ENCODE measurements at places on chromosomes 16 and 17.

DNA sequence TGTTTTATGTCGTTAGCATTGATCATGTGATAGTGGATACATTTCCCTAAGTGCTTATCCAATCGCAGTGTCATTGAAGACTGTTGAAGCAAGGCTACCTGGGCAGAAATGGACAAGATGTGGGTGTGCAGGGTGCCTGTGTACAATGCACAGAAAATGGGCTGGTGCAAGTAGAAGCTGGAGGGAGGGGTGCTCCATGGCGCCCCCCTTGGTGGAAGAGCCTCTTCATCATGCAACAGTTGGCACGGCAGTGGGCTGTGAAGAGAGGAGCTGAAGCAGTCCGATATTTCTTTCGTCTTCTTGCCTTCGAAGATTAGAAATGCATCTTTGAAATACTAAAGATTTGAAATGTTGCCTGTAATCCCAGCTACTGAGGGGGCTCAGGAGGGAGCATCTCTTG lies 100.5 kb downstream of the PLCG2 start:
- no peak for DNase-seq

GRCh38 chr17:16304830-16305229 lies 48.4 kb downstream of the CENPV start:
- no peak for DNase-seq

DNA sequence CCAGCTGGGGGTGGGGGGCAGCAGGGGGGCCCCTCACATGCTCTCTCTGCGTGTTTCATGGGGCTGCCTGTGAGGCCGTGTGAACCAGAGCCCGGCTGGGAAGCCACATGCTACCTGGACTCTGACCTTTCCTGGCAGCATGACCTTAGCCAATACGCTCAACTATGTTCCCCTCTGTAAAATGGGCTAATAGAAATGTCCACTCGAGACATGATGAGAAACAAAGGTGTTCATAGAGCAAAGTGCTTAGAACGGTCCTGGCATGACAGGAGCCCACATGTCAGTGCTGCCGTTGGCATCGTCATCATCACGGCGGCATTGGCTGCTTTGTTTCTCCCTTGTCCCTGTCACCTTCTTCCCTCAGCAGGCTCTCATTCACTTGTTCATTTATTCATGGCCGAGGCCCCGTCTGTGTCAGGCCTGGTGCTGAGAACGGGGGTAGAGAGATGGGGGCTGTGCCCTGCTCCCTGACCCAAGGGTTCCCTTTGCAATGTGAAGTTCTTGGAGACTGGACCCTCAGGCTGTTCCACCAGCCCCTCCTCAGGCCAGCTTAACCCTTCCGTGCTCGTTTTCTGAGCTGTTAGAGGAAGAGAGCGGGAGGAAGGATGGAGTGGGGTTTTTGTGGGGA lies 291.4 kb downstream of the SEC14L1 start:
- DNase-seq: no peak

- no peak for DNase-seq
Measured at GRCh38 chr17:46733837-46734475, 84.5 kb downstream of the WNT3 start.

DNA sequence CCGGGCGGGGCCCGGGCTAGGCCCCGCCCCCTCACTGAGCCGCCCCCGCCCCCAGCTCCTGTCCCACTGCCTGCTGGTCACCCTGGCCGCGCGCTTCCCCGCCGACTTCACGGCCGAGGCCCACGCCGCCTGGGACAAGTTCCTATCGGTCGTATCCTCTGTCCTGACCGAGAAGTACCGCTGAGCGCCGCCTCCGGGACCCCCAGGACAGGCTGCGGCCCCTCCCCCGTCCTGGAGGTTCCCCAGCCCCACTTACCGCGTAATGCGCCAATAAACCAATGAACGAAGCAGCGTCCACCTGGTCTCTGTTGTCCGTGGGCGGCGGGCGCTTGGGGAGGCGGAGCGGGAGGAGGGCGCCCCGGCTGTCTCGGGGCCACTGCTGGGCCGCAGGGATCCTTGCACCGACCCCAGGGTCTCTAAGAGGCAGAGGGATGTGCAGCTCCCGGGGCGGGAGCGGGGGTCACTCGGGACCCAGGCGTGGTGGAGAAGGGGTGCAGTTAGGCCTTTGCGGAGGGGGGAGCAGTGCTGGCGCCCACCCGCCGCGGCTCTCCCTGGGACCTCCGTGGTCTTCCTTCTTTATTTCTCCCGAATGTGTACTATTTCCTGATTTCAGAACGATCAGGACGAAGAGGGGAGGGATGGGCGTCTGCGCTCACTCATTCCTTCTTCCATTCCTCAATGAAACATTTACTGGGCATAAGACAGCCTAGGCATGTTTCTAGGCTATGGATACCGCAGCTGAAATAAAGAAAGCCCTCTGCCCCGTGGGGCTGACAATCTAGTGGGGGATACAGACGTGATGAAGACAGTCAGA lies 2.0 kb downstream of the HBZ start:
- no peak for DNase-seq

DNA sequence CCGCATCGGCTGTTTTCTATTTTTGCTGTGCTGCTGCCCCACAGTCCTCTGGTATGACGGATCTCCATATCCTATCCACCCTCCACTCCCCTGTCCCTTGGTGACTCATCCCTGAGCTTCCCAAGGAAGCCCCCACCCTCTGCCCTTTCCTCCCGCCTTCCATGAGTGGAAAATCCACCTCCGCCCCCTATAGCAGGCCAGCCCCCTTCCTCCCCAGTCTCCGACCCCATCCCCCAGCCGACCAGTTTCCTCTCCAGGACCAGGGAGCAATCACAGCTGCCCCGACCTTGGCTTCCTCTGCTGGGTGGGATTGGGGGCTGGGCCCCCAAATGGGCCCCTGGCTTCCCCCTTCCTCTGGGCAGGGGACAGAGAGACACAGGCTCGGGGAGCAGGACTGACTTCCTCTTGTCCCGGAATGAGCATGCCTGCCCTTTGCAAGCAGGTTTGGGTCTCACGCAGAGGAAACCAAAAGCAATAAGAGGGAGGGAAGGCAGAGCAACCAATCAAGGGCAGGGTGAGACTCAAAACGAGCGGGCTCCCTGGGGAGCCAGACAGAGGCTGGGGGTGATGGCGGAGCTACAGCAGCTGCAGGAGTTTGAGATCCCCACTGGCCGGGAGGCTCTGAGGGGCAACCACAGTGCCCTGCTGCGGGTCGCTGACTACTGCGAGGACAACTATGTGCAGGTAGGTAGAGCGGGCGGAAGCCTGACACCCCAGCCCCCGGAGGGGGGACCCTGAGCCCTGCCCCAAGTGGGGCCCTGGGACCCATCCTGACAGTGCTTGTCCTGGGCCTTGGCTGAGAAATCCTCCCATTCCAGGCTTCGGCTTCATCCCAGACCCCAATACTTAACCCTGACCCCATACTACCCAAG lies at the start of the genes ABI3 and GNGT2:
Gene ABI3, plus strand, starts transcription at position 550 of the 872 bp plus-strand sequence. Its CDS starts 18 bp downstream, at position 568.
Gene GNGT2, minus strand, starts transcription at position 417 of the 872 bp plus-strand sequence. CDS start 3,152 bp downstream, outside the sequence.
- peak; percentile 49 for DNase-seq

GRCh38 chr16:56551796-56552738 lies 12.8 kb upstream of the MT4 start:
- no peak for DNase-seq

GRCh38 chr16:78789561-78789960 lies 690.1 kb downstream of the WWOX start:
- no peak for DNase-seq

DNA sequence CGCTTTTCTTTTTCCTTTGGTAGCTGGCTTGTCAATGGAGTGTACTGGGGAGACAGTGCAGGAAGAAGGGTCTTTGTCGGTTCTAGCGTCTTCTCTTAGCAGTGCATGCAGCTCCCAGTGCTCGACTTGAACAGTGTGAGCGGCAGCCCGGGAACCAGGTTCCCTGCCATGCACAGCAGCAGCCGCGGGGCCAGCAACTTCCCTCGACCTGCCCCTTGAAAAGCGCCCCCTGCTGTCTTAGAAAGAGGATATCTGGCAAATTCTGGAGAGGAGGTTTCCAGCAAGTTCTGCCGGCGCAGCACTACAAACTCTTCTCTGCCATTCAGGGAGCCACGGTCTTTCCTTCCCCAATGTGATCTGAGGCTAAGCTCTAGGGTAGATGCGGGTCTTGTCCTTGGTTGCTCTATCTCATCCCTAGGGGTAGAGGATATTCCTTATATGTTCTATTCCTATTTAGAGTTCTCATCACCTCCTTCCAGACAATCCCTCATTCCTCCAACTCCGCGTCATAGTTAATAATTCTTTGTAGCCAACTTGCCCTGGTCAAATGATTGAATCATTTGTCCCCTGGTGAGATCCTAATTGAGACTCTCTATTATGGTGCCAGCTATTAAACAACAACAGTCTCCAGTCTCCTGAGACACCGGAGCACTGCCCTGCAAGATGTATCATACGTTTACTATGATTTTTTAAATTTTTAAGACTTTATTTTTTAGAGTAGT lies 451.3 kb downstream of the PMP22 start:
- no peak for DNase-seq

- no peak for DNase-seq
Measured at GRCh38 chr16:84686707-84687298, 13.0 kb upstream of the USP10 start.

- DNase-seq: no peak
Measured at GRCh38 chr16:8893976-8894690, 12.0 kb downstream of the LITAFD start.

DNA sequence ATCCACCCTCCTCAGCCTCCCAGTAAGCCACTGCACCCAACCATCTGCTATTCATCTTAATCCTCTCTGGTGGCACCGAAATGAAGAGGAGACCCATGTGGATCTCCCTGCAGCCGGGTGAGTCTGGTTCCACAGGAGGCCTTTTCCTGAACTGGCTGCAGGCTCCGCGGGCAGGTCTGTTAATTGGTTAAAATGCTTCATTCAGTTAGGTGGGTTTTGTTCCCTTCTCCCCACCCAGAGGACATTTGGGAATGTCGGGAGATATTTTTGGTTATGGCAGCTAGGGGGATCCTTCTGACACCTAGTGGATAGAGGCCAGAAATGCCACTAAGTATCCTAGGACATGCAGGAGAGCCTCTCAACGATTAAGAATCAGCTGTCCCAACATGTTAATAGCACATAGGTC lies 16.7 kb downstream of the C16orf54 start:
- no peak for DNase-seq

DNA sequence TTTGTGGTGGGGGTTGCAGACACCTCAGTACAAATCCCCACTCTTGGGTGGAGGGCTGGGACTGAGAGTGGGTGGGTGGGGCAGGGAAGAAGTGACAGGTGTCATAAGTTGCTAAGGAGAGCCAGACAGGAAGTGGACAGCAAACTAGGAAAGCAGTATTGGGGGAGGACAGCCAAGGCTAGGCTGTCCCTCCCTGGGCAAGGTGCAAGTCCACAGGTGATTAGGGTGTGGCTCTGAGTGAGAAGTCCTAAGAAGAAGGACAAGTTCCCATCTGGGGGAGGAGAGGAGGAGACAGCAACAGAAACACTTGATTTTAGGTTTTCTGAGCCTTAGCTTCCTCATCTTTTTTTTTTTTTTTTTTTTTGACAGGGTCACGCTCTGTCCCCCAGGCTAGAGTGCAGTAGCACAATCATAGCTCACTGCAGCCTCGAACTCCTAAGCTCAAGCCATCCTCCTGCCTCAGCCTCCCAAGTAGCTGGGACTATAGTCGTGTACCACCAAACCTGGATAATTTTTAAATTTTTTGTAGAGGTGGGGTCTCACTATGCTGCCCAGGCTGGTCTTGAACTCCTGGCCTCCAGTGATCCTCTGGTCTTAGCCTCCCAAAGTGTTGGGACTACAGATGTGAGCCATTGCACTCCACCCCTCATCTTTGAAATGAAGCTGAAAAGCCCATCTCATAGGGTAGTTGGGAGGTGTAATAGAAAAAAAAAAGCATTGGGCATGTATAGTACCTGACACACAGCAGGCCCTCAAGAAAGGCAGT lies 2.5 kb downstream of the MAPK3 start:
- DNase-seq: no peak

- no peak for DNase-seq
Measured at GRCh38 chr16:54052271-54052670, 234.3 kb downstream of the IRX3 start.

GRCh38 chr17:38738686-38739085 lies 8.5 kb downstream of the CISD3 start:
- DNase-seq: no peak

GRCh38 chr16:51305337-51305736 lies 154.3 kb upstream of the SALL1 start:
- no peak for DNase-seq

DNA sequence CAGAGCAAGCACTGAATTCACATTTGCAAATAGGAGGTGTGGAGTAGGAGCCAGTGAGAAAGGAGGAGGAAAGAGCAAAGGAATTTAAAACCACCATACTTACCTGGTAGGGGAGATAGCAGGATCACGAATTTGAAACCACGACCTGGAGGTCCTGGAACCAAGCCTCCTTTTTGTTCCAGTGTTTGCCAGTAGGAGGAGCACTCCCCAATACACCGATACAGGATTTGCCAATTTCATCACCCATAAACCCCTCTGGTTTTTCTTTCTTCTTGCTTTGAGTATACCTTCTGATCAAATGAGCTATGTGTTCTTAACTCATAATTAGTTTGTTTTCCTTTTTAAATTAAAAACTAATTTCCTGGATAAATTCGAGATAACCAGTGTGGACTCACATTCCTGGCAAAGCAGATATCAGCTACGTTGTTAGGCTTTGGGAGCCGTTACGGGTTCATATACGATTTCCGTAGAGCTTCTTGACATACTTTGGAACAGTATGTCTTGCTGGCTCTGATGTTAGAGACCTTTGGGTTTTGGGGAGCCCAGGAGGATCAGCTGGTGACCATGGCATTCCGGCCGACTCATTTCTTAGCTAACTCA lies 22.7 kb downstream of the BCO1 start:
- DNase-seq: no peak

- DNase-seq: no peak
Measured at GRCh38 chr17:5785867-5786509, 201.7 kb upstream of the NLRP1 start.

GRCh38 chr16:1159973-1160772 lies 7.3 kb downstream of the CACNA1H start:
- no peak for DNase-seq

GRCh38 chr16:83113811-83114210 lies 487.0 kb downstream of the CDH13 start:
- DNase-seq: no peak

DNA sequence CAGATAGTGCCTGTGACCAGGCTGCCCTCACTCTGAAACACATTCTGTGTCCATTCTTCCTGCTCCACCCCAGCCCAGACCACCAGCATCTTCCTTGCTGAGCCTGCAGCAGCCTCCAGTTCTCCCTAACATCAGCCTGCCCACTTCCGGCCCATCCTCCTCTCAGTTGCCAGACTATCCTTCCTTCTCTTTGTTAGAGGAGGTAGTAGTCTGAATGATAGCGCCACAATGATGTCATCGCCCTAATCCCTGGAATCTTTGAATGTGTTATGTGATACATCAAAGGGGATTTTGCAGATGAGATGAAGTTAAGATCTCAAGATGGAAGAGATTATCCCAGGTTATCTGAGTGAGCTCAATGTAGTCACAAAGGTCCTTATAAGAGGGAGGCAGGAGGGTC lies 3.2 kb upstream of the ZDHHC1 start:
- no peak for DNase-seq

DNA sequence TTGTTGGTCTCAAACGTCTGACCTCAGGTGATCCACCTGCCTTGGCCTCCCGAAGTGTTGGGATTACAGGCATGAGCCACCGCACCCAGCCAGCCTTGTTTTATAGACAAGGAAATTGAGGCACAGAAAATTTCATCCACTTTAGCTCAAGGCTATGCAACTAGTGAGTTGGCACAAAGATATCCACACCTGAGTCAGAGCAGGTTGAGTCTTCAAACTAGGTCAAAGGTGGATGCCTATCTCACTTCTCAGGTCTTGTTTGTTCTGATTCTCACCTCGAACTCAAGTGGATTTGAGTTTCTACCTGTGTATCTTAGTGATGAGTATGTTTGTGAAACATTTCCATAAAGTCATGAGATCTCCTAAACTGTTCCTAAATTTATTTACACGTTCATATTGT lies 35.6 kb upstream of the GAS7 start:
- DNase-seq: no peak

- DNase-seq: no peak
Measured at GRCh38 chr17:39529455-39529854, 68.2 kb downstream of the CDK12 start.
